Activated CD8-positive, alpha-beta T cell treated with anti-CD3 and anti-CD28 coated beads, Interleukin-2, amount 10 ng/mL, durations not matched to agents 7 days and 5 days (primary cell): ENCODE measurements at places on chromosomes 5 and 9. TPM values are rescaled to one million over a fixed set of nuclear protein-coding genes. Genes with fewer than 3 reads are reported as not detected.

PRSS3 gene
- not detected for total RNA-seq

KIF4B gene
- total RNA-seq = 0.05 TPM

FOXD4L3 gene
- total RNA-seq = 0.29 TPM

LCN15 gene
- not detected for total RNA-seq

HOMER1 gene
- 2.4 TPM for total RNA-seq

EQTN gene
- not detected for total RNA-seq

SPATA31A3 gene
- total RNA-seq = not detected

IARS1 gene
- 141 TPM for total RNA-seq

GABBR2 gene
- not detected for total RNA-seq

SMIM33 gene
- total RNA-seq = 0.65 TPM

PITX1 gene
- not detected for total RNA-seq

PCDHB9 gene
- not detected for total RNA-seq

CCDC192 gene
- total RNA-seq = not detected

ADAMTS6 gene
- 3.4 TPM for total RNA-seq
